ENCODE measurements at places on chromosomes 7 and 10.

GRCh38 chr10:80413271-80413996 lies 5.1 kb downstream of the PRXL2A start:
- no peak for DNase-seq

GRCh38 chr7:124029396-124030188 lies 3.3 kb downstream of the TMEM229A start:
- DNase-seq: no peak

GRCh38 chr10:10368951-10369576 lies 648.6 kb upstream of the CELF2 start:
- DNase-seq: no peak

- no peak for DNase-seq
These were observed 124.4 kb downstream of the CLEC2L start for GRCh38 chr7:139647814-139648390.

- no peak for DNase-seq
These were observed 3.5 kb upstream of the NAMPT start for GRCh38 chr7:106288263-106288662.

- no peak for DNase-seq
These were observed 186.0 kb upstream of the GDF10 start for GRCh38 chr10:47113907-47114500.

- no peak for DNase-seq
These were observed 308.6 kb upstream of the NRP1 start for GRCh38 chr10:33643042-33643441.

- DNase-seq: no peak
These were observed 92.4 kb upstream of the JCAD start for GRCh38 chr10:30151581-30152389.

- no peak for DNase-seq
These were observed 8.5 kb downstream of the ZDHHC16 start for GRCh38 chr10:97454330-97455036.

DNA sequence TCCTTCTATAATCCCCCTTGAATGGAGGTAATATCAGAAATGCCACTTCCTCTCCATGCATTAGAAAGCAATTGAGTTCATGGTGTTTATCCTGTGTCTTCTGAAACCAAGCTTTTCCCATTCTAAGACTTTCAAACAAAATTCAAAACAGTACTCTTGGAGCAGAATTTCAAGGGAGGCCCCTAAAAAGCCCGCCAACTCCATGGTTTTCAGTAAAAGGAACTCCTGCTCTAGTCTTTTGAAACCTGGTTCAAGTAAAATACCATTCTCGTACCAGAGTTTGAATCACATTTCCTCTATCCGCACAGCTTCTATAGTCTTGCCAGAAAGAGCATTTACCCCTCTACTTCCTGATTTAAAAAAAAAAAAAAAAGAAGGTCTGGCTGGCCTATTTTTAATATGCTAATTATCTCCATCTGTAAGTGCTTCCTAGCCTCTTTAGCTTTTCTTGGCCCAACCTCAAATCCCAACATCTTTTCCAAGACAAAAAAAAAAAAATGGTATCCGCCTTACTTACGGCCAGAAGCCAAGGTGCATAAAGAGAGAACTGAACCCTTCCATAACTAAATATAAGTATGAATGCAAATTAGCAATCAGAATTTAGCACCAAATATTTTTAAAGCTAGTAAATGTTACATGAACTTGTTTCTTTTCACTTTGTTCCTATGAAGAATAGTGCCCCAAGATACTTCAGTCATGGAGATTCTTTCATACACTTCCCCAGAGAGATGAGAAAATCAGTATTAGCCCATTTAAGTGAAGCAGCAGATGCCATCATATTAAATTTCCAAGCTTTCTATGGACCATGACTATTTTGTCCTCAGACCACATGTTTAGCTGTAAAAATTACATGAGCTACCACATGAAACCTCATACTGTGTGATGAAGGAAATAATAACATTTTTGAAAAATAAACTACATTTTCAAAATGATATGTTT lies 199.9 kb upstream of the FAM3C start:
- DNase-seq: no peak

DNA sequence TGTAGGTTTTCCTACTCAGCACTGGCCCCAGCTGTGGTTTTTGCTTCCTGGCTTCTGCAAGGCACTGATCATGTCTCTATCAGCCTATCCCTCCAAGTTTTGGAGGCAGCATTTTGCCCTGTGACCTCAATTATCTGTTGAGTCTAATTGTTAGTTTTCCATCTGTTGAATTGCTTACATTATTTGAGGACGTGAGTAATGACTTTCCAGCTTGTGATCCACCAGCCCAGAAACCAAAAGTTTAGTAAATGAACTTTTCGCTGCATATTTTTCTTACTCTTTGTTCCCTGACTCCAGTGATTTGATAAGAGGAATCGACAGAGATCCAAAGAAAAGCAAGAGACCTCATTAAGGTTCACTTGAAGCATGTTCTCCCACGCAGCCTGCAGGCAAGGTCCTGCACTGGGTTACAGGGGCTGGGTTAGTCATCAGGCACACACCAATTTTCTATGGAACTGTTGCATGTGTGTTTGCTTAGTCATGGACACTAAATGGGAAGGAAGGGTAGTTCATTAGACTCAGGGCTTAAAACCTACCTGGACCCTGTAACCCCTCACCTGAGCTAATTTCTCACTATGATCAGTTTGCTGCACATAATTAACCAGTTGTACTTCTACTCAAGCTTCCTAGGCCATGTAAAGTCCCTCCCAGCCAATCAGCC lies 57.2 kb downstream of the AKR1E2 start:
- DNase-seq: no peak

- DNase-seq: no peak
These were observed 83.5 kb downstream of the SEMA3D start for GRCh38 chr7:85103357-85103756.

GRCh38 chr10:17910125-17910789 lies 41.5 kb upstream of the SLC39A12 start:
- DNase-seq: no peak

DNA sequence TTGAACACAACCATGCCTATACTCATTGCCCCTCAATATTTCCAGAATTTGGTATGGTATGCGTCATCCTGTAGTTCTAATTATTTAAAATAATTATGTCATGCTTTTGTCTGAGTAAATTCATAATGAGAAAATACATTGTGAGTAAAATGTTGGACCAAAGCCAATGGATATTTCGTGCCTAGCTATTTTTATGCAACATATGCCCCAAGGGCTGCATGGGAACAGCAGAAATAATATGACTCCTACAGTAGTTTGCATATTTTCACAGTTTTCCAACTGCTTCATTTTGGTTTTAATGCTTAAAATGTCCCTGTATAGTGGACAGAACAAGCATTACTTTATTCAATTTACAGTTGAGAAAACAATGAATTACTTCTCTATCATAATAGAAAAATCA lies 1115.6 kb upstream of the GHITM start:
- no peak for DNase-seq

GRCh38 chr10:59654007-59654406 lies 55.6 kb downstream of the SLC16A9 start:
- no peak for DNase-seq

DNA sequence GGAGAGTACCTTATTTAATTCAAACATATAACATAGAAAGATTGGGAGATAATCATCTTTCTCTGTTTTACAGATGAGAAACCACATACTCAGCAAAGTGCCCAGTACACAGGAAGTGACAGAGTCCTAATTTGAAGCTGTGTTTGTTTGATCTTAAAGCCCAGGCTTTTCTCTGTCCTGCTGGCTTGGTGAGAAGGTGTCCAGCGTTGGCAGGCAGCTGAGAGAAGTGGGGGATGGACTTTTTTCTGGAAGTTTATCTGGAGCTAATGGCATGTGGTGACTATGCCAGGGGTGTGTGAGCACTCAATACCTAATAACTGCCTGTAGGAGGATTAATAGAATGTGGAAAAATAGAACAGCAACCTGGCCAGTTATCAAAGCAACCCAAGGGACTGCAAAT lies 60.8 kb downstream of the NPSR1 start:
- DNase-seq: no peak

- no peak for DNase-seq
These were observed 187.8 kb downstream of the COBL start for GRCh38 chr7:51128545-51129435.

GRCh38 chr10:61028861-61029361 lies 84.9 kb upstream of the RHOBTB1 start:
- DNase-seq: no peak

DNA sequence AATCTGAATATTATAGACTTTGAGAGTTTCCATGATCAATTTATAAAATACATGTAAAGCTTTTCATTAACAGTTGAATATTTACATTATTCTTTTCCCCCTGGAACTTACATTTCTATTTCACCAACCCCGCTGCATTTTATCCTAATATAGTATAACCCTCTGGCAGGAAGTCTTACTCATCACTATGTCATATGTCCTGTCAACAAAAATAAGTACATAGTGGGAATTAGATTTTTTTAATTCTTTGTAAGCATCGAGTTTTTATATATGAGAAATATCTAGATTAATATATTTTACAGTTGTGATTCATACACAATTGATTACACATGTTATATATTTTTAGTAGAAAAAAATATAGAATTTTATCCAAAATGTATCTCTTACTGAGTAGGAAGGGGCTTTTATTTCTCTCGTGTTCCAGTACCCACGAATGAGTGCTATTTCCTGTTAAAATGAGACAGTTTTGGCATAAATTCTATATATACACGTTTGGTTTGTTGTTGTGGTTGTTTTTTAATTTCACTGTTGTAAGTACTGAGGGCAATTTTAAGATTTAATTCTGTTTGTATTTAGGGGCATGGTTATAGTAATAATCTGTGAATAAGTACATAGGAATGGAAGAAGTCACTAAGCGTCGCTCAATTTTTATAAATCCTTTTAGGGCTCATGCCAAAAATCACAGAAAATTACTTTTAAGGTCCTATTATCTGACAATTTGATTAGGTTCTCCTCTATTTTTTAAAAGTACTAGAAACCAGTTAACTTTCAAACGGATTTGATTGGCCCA lies 87.1 kb downstream of the HECW1 start:
- no peak for DNase-seq

DNA sequence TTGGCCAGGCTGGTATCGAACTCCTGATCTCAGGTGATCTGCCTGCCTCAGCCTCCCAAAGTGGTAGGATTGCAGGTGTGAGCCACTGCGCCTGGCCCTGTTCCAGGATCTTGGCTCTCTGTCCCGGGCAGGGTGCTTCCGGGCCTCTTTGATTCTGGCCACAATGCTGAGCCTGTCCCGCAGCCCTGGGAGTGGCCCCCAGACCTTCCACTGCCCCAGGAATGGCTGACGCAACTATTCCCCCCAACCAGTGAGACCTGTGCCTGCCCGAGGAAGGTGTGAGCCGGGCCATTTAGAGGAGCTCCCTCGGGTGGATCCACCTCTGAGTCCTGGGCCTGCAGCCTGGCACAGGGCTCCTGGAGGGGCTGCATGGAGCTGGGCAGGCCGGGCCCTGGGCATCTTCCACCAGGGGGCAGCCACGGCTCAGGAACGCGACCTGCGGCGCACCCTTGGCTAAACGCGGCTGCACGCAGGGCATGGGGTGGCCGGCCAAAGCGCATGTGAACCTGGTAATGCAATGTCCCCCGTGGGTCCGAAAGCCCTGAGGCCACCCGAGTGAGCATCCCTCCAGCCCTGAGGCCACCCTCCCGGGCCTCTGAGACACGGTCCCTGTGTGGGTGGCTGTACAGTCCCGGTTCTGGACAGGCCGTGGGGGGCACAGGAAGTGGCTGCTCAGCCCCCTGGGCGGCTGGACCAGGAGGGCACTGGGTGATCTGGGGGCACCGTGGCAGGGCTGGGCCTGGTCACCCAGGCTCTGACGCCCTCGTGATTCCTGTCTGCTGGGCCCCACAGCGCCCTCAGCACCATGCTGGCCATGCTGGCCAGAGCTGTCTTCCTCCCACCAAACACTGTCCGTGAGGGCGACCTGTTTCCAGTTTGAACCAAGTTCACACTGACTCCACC lies 24.8 kb downstream of the GRIFIN start:
- peak; percentile 75 for DNase-seq

GRCh38 chr7:8258166-8258565 lies 3.8 kb downstream of the ICA1 start:
- no peak for DNase-seq

DNA sequence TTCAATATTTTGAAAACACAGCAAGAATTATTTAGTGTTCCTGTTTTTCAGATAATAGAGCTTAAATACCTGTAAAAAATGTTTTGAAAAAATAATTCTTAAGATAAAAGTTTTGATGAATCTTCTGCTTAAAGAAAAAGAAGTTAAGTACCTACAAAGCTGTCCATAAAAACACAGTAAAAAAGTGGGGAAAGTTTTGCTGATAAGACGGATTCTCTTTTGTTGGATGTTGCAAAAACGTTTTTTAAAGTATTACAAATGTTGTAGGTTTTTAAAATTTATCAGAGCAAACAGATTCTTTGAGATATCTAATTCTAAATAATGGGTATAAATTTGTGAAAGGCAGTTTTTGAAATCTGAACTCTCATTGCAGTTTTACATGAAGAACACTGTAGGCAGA lies 12.2 kb downstream of the DMTF1 start:
- DNase-seq: no peak

- no peak for DNase-seq
These were observed 82.7 kb downstream of the SVOPL start for GRCh38 chr7:138618506-138618905.

GRCh38 chr7:2301511-2301863 lies 12.8 kb downstream of the SNX8 start:
- no peak for DNase-seq

DNA sequence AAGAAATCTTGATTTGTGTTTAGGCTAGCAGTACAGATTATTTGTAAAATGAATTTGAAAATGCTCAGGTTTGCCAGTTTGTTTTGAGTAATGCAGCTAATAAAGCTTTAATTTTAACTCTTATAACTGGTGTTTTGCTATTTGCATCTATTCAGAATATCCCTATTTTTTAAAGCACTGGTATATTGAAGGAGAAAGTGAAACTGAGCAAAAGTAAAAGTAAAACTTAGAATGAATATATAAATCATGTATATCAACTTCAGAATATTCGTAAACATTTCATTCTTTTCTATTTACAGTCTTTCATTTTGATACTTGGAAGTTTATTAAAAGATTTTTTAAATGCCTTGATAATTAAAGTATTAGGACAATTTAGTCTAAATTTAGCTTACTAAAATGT lies 26.2 kb downstream of the TASOR2 start:
- DNase-seq: no peak

DNA sequence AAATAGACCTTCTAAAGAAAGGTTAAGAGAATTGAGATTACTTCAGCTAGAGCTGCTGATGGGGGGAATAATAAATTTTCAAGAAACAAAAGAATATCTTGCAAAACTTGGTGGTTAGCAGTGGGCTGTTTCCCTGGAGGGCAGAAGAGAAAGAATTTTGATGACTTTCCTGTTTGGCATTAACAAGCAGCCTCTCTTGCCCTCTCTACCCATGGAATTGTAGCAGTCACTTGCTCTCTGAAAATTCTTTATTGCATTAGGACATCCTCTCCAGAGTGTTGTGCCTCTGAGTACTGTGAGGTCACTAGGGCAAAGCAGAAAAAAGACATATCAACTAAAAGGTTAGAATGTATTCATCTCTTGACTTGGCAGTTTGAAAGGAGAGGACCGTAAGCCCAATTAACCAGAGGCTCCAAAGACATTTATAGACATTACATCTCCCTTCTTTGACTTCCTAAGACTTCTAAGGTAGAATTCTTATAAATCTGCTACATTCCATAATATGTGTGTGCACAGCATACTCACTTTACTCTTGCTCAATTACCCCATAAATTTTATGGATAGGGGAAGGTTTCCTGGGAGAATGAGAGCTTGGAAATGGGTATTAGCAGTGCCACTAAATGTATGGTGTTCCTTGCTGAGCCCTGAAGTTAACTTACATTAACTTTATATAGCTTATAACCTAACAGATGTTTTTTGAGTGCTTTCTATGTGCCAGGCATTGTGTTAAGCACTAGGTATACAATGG lies 215.3 kb downstream of the KIF20B start:
- no peak for DNase-seq

Measured in activated CD4-positive, alpha-beta T cell treated with anti-CD3 and anti-CD28 coated beads for 24 hours (primary cell).